ENCODE measurements at places on chromosomes 2 and 18. TPM values are rescaled to one million over a fixed set of nuclear protein-coding genes. Genes with fewer than 3 reads are reported as not detected.

PRKCE gene
- total RNA-seq: 9.0 TPM

EFHD1 gene
- 1.8 TPM for total RNA-seq

GBX2 gene
- 2.2 TPM for total RNA-seq

EVA1A gene
- total RNA-seq: 7.8 TPM

EPHA4 gene
- total RNA-seq: 1.3 TPM

TACR1 gene
- 0.05 TPM for total RNA-seq

FBLN7 gene
- total RNA-seq: 0.28 TPM

NEU2 gene
- not detected for total RNA-seq

HSPE1 gene
- 683 TPM for total RNA-seq

SULT1C2 gene
- 0.53 TPM for total RNA-seq

SALL3 gene
- not detected for total RNA-seq

TBR1 gene
- total RNA-seq: not detected

NEU4 gene
- 0.25 TPM for total RNA-seq

LCT gene
- total RNA-seq: not detected

WDR35 gene
- 18.3 TPM for total RNA-seq

SGO2 gene
- total RNA-seq: 14.9 TPM

SPP2 gene
- not detected for total RNA-seq

NTSR2 gene
- total RNA-seq: not detected

ZNF385B gene
- total RNA-seq: not detected

HOXD13 gene
- total RNA-seq: 0.24 TPM

GPR17 gene
- total RNA-seq: 0.19 TPM

LYPD1 gene
- 12.0 TPM for total RNA-seq

DSEL gene
- total RNA-seq: 0.37 TPM

UPP2 gene
- total RNA-seq: not detected

PPM1G gene
- total RNA-seq: 148 TPM

EMILIN1 gene
- 0.64 TPM for total RNA-seq

KCNG3 gene
- 0.84 TPM for total RNA-seq

CNDP1 gene
- total RNA-seq: not detected

ABCG5 gene
- total RNA-seq: not detected

TMEM198 gene
- total RNA-seq: 0.71 TPM

RBM45 gene
- total RNA-seq: 14.1 TPM

MAPK4 gene
- 0.14 TPM for total RNA-seq

BABAM2 gene
- total RNA-seq: 46.7 TPM

CYTIP gene
- total RNA-seq: not detected

NRBP1 gene
- total RNA-seq: 132 TPM

INPP1 gene
- total RNA-seq: 31.4 TPM

COL3A1 gene
- 0.28 TPM for total RNA-seq

IL36B gene
- total RNA-seq: 0.37 TPM

LRPPRC gene
- 112 TPM for total RNA-seq

MLPH gene
- total RNA-seq: 326 TPM

ACMSD gene
- total RNA-seq: not detected

SLC14A1 gene
- not detected for total RNA-seq

FBXO48 gene
- 0.45 TPM for total RNA-seq

FTCDNL1 gene
- 2.6 TPM for total RNA-seq

CHST10 gene
- 15.4 TPM for total RNA-seq

ALLC gene
- total RNA-seq: not detected

CHST9 gene
- not detected for total RNA-seq

NAT8 gene
- total RNA-seq: not detected

IL1B gene
- total RNA-seq: 0.33 TPM

ALKAL2 gene
- total RNA-seq: not detected

UGT1A4 gene
- total RNA-seq: not detected

ZNF892 gene
- 0.70 TPM for total RNA-seq

ACTG2 gene
- total RNA-seq: not detected

RAPGEF4 gene
- 0.26 TPM for total RNA-seq

UGT1A10 gene
- 0.18 TPM for total RNA-seq

TPO gene
- total RNA-seq: not detected

Measured in A549 treated with ZK216348 at 1 μM for 4 hours (cell line).